ENCODE measurements at places on chromosomes 16 and 17.

- DNase-seq, result no peak
These were observed 8.2 kb upstream of the RNFT1 start for GRCh38 chr17:59972778-59973177.

DNA sequence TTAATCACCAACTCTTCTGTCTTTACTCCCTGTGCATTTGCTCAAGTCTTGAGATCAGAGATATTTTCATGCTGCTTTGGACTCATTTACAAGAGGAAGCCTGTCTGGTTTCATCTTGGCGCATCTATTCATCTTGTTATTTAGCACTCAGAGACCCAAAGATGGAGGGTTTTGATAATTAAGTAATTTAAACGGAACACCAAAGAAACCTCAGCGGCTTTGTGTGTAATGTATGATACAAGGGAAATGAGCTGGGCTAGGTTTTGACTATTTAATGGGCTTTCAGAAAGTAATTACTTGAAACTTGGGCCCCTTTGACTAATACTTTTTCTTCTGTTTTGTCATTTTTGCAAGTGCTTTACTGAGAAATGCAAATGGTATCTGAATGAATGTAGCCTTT is 66.2 kb upstream of the CACNG3 start:
- no peak for DNase-seq

DNA sequence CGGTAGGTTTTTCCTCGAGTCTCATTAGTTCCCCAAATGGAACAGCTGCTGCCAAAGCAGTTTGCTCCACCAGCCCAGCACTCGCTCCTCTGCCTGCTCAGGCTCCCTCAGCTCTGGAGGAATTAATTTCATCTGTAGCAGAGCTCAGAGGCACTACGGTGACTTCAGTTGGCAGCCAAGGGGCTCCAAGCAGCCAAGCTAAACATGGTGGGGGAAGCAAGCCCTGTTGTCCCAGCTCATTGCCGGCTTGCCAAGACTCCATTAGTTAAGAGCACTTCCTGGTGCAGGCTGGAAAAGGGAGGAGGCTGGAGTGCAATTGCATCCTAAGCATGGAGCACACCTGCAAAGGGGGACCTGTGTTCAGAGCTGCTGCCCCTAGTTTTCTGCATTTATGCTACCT is 78.7 kb upstream of the GPRC5B start:
- no peak for DNase-seq

DNA sequence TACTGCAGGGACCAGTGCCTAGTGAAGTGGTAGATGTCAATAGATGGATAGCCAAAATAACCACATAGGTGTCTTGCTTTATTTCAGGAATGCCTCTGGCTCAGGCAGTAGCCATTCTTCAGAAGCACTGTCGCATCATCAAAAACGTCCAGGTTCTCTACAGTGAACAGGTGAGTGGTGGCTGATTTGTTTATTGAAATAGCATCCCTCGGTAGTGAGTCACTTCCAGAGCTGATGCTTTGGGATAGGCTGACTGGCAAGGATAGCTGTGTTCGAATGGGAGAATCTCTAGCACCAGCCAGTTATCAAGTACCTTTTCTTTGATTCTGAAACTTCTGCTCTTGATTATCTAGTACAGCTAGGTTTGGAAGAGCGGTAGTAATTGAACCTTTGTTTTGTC is 10.3 kb downstream of the PHAF1 start:
- DNase-seq, result no peak

GRCh38 chr16:11806721-11807120 is 9.7 kb upstream of the ZC3H7A start:
- no peak for DNase-seq

DNA sequence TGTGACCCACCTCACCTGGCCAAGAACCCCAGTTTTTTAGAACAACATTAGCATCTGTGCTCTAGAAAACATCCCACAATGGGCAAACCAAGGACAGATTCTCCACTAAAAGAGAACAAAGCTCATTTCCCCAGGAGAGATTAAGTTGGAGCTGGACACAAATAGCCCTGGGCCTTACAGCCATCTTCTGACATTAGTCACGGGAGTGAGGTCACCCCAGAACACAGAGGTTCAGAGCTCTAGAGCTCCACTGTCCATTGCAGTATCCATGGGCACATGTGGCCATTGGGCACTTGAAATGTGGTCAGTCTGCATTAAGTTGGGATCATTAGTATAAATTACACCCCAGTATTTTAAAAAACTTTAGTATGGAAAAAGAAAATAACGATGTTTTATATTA is 47.6 kb upstream of the RBBP6 start:
- DNase-seq, result no peak

DNA sequence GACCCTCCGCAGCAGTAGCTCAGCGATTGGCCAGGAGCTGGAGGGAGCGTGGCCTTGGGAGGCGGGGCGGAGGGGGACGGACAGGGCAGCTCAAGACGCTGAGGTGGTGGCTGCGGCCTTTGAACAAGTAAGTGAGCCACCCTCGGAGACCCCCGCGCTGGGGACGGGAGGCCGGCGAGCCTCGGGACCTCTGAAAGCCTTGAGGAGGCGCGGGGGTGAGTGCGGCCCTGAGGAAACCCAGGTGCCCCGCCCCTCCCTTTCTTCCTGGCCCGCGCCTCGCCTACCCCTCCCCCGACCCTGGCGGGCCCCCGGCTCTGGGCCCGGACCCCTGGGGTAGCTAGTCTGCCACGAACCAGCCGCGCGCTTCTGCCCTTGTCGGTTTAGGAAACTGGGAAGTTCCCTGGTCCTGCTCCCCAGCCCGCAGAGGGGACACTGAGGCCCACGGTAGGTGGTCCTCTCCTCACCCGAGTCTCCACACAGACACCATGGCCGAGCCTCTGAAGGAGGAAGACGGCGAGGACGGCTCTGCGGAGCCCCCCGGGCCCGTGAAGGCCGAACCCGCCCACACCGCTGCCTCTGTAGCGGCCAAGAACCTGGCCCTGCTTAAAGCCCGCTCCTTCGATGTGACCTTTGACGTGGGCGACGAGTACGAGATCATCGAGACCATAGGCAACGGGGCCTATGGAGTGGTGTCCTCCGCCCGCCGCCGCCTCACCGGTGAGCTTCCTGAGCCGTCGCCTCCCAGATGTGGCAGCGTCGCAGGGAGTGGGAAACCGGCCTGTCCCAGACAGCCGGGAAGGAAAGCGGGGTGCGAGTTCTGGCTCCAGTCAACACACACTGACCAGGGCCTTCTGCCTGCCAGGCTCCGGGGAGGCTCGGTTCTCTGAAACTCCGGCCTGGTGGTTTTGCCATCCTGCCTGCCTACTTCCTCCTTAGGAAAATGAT is at the start of gene MAPK7:
Gene MAPK7, plus strand, starts transcription at position 83 of the 945 bp plus-strand sequence. Its CDS starts 403 bp downstream, at position 486.
- no peak for DNase-seq

- no peak for DNase-seq
These were observed 104.7 kb downstream of the PITPNC1 start for GRCh38 chr17:67481808-67482207.

- DNase-seq, result no peak
These were observed 3.9 kb upstream of the WNT9B start for GRCh38 chr17:46847204-46848191.

DNA sequence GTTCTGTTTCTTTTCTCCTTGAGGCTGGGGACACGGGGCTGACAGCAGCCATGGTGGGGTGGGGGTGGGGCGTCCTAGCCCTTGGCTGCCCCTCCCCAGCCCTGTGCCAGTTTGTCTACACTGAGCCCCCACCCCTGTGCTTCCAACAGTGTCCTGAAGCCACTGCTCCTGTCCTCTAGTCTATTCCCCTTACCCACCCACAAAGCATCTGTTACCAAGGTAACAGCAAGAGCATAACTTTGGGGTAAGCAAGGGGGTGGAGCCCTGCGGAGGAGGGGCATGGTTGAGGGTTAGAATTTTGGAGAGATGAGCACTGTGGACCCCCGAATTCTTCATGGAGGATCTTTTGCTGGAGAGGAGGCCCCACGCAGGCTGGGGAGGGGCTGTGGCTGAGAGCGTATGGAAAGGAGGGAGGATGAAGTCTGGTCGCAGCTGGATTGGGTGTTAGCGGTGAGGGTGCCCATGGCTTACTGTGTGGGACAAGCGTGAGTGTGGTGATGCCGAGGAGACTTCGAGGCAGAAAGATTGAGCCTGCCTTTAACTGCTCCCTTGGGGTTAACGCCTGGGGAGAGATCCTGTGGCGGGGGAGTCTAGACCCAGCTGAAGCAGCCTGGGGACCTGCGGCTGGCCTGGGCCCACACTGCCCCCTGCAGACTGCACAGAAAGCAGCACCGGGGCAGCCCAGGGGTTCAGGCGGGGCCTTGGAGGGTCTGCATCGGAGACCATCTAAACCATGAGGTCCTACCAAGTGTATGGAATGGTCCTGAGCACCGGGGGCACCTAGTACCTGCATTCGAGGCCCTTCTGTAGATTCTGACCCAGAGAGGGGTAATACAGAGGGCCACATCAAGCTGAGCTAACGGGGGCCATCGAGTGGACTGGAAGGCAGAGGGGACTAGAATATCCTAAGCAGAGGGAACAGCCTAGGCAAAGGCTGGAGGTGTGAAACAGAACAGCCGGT is 6.1 kb upstream of the STAC2 start:
- DNase-seq, result peak; percentile 26

GRCh38 chr16:23945243-23945642 is 109.5 kb downstream of the PRKCB start:
- no peak for DNase-seq

DNA sequence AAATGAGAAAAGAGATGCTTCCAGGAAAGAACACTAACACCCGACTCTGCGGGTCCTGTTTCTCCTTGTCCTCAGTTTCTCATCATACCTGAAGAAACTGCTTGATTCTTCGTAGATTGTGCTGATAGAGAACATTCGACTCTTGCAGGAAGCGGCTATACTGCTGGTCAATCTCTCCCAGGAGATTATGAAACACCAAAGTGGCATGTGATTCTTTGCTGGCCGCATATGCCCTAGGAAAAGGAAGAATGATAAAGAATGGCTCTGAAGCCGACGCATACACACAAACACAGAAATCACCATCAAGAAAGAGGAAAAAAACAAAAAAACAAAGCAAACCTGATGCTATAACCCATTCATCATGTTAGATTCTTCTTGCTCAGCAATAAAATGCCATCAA is 41.8 kb downstream of the STAT3 start:
- DNase-seq, result no peak

- DNase-seq, result no peak
These were observed 121.0 kb upstream of the IRX3 start for GRCh38 chr16:54407596-54407995.

All from stimulated activated CD4-positive, alpha-beta T cell treated with anti-CD3 and anti-CD28 coated beads, Interleukin-1b, Interleukin-23, amount 100 ng/mL, for 24 hours (primary cell).